ENCODE measurements at places on chromosomes 16 and 17.

DNA sequence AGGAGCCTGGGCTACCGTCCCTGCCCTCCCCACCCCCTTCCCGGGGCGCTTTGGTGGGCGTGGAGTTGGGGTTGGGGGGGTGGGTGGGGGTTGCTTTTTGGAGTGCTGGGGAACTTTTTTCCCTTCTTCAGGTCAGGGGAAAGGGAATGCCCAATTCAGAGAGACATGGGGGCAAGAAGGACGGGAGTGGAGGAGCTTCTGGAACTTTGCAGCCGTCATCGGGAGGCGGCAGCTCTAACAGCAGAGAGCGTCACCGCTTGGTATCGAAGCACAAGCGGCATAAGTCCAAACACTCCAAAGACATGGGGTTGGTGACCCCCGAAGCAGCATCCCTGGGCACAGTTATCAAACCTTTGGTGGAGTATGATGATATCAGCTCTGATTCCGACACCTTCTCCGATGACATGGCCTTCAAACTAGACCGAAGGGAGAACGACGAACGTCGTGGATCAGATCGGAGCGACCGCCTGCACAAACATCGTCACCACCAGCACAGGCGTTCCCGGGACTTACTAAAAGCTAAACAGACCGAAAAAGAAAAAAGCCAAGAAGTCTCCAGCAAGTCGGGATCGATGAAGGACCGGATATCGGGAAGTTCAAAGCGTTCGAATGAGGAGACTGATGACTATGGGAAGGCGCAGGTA lies 762 bp downstream of the CDK12 start:
- no peak for DNase-seq

DNA sequence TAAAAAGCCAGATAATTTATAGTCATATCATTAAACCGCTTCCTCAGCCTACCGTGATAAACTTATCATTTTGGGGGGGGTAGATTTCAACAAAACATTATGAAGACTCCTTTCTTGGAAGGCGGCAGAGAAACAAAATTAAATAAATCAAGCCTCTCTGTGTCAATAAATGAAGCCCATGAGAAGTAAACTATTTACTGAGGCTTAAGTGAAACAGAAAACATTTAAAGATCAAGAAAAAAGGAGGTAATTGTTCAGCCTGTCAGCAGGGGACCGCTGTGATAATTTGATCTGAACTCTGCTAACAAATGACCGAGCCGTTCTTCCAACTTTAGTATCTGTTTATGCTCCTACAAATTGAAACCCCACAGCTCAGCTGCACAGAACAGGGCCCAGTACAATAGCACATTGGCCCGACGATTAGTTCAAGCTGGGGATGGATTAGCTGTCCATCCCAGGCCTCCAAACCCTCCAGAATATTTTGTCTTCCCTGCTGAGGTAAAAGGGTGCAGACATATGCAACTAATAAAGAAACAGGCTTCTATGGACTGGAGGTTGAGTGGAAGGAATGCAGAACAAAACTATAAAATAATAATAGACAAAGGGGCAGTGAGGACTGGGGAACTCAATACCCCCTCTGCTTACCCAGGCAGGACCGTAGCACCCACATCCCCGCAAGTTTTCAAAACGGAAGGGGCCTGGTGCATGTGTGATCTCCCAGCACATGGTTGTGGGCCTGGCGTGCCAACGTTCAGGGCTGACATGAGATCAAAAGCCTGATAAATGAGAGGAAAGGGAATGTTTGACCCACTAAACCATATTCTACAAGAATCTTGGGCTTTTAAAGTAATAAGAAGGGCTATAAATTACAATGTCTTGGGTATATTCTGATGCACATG lies 298.1 kb upstream of the IRX5 start:
- DNase-seq = no peak

GRCh38 chr17:42287305-42287976 lies 857 bp upstream of the STAT5A start:
- no peak for DNase-seq

DNA sequence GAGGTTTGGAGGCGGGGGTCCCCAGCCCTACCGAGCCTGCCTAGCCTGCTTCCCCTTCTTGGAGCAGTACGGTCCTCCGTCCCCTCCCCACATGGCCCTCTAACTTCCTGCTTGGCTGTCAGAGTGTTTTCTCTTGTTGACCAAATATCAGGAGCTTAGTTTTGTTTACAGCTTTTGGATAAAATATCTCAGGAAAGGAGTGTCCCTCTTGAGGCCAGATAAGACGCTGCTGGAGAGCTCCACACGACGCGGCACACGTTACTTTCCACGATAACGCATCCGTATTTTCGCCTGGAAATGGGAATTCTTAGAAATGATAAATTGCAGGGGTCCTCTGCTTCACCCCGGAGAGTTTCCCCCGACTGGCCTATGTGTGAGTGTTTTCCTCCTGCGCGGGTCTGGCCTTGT lies 182.9 kb downstream of the MAF start:
- DNase-seq = no peak

GRCh38 chr17:29341726-29342125 lies 47.8 kb upstream of the NUFIP2 start:
- no peak for DNase-seq

DNA sequence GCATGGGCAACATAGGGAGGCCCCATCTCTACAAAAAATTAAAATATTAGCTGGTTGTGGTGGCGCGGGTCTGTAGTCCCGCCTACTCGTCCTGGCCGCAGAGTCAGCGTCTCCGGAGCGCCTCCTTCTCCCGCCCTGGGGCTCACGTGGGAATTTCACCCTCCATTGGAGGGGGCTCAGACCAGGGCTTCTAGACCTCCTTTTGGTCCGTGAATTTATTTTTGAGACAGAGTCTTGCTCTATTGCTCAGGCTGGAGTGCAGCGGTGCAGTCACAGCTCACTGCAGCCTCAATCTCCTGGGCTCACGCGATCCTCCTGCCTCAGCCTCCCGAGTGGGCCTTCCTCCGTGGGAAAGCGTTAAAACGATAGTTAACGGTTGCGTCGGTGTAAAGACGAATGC lies 394 bp upstream of the NME4 start:
- no peak for DNase-seq

DNA sequence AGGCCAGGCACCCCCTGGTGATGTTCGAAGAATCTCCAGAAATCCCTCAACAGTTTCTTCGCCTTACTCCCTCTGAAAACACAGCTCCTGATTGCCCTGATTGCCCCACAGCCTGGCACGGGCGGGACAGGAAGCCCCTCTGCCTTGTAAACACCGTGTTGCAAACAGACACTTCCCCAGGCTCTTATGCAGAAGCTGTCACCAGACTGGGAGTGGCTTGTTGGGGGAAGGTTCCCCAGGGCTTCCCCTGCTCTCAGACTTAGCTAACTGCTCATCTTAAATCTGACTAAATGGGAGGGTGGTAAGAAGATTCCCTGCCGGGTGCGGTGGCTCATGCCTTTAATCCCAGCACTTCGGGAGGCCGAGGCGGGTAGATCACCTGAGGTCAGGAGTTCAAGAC lies 11.2 kb downstream of the PIK3R5 start:
- DNase-seq = no peak

DNA sequence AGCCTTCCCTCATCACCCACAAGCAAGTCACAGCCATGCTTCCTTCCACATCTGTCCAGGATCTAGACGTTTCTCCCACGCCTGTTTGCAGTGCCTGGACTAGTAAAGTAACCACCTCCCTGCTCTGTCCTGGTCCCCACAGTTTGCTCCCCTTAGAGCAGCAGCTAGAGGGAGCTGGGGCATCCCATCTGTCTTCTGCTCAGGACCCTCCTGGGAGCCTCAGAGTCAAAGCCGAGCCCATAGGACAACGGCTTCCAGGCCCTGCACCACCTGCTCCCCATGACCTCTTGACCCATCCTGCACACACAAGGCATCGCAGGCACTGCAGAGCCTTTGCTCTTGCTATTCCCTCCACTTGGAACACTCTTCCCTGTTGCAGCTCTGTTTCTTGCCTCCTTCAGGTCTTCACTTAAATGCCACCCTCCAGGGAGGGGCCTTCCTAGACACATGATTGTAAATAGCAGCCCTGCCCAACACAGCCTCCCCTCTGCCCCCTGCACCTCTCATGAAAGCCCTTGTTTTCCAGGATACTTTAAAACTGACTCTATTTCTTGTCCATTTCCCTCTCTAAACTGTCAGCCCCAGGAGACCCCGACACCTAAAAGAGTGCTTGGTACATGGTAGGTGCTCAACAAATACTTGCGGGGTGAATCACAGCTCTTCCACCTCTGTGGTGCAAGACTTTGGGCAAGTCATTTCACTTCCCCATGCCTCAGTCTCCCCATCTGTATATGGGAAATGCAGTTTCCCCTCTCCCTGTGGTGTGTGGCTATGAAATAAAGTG lies 3.1 kb downstream of the NATD1 start:
- no peak for DNase-seq

DNA sequence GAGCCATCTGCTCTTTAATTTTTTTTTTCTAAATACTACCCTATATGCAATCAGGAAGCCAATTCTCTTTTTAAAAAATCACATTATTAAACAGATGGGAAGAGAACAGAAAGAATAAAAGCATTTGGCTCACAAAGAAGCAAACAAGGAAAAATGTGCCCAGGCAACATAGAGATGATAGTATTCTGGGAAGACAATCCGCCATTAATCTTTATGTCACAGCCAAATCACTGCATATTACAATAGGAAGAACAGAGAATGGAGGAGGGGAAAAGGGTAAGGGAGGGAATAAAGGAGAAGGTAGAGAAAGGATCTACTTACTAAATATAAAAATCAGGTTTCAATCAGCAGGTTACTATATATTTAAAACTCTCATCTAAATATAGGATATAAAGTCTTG lies 34.3 kb downstream of the STAT5B start:
- DNase-seq = no peak

- DNase-seq = no peak
Observed at GRCh38 chr16:51166091-51166490, 15.0 kb upstream of the SALL1 start.

DNA sequence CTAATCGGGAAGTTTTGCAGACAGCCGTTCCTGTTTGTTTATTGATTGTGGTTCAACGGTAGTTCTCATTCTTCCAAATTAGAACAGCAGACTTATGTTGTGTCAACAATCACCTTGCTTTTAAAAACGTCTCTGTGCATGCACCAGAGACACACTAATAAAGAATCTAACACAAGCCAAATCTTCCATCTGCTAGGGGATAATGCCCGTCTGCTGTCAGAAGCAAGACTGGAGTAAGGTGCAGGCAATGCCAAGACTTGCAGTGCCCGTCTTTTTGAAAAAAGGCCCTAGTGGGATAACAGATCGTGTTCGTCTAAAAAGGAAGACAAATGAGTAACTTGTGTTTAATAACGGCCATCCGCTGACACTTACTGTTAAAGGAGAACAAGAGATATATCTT lies 158.4 kb downstream of the KCNJ2 start:
- DNase-seq = no peak

DNA sequence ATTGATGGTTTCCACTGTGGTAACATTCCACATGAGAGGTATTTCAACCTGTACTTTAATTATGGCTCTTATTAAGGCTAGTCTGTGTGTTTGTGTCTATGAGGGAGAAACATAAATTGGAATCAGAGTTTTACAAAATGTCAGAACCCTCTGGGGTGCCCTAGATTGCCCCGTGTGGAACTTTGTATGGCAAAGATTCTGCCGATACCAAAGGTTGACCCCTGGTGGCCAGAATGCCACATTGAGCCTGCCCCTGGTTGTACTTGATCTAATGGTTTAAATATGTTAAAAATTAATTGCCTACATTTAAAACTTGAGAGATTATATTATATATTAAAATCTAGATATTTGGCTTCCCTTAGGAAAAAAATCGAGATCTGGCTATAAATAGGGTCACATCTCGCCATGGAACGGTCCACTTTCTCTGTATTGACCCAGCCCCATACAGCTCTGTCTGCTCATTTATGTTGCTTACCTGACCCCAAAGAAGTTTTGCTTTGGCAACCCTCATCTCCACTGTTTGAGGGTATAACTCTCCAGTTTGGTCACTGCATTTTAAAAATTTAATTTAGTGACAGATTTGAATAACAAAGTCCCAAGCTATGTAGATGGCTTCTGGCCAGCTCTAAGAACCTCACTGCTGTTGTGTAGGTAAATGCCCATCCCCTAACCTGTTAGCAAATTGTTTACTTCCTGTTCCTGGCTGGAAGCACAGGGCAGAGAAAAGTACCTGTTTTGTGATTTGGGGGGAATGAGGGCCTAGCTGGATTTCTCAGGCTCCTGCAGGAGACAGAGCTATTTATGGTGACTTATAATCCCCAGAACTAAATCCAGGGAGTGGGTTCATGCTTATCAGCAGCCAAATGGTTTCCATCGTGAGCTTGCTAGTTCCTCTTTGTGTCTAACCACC lies 95.0 kb downstream of the PLCG2 start:
- no peak for DNase-seq

- no peak for DNase-seq
Observed at GRCh38 chr17:33154869-33155455, 138.1 kb downstream of the ASIC2 start.

- DNase-seq = no peak
Observed at GRCh38 chr16:58034128-58034685, 8.7 kb downstream of the MMP15 start.

DNA sequence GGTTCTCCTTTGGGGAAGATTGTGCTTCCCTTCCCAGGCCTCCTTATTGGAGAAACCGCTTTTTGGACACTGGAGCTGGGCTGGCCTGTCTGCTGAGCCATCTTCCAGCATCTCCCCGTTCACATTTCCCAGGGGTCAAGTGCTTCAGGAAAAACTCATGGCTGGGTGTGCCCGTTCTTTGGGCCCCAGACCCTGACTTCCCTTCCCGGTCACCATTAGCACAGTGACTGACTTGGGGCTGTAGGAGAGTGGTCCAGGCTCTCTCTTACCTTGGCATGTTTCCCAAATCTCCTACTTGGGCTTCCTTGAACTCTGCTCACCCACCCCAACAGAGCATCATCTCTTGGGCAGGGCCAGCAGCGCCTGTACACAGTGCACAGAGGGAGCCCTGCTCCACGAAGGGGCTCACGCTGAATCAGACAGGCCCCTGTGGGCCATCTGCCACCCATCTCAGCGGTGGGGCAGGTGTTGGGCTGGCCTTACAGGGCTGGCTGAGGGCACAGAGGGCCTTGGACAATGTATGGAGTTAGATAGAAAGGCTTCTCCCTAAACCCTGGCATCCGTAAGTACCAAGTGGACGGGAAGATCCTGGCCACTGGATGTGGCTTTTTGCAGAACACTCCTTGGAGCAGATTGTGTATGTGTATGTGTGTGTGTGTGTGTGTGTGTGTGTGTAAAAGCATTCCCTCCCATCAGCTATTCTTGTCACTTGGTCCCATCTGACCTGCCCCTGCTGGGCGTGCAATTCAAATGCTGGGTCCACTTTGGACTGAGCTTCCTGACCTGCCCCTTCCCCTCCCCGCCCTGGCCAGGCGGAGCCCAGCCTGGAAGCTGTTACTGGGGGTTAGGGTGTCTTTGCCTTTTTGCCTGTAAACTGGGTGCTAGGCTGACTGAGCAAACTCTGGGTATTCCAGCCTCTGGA lies 24.9 kb upstream of the CDC42EP4 start:
- DNase-seq = no peak

GRCh38 chr17:27381007-27381501 lies 75.2 kb upstream of the KSR1 start:
- DNase-seq = peak; percentile 52

- DNase-seq = no peak
Observed at GRCh38 chr17:46805771-46806170, 12.7 kb downstream of the WNT3 start.
